CD8-positive, alpha-beta memory T cell (primary cell): ENCODE measurements at places on chromosomes 7 and 10. TPM values are rescaled to one million over a fixed set of nuclear protein-coding genes. Genes with fewer than 3 reads are reported as not detected.
A peak's percentile ranks its signal among the peaks of the same experiment; 100 is the strongest.

The FAM24A gene
- total RNA-seq = not detected

The CHPF2 gene
- 37.0 TPM for total RNA-seq

GRCh38 chr10:77896058-77896457, 30.5 kb downstream of the DLG5 start:
- DNase-seq = no peak

GRCh38 chr7:11217848-11218565, 244.3 kb downstream of the PHF14 start:
- no peak for DNase-seq

DNA sequence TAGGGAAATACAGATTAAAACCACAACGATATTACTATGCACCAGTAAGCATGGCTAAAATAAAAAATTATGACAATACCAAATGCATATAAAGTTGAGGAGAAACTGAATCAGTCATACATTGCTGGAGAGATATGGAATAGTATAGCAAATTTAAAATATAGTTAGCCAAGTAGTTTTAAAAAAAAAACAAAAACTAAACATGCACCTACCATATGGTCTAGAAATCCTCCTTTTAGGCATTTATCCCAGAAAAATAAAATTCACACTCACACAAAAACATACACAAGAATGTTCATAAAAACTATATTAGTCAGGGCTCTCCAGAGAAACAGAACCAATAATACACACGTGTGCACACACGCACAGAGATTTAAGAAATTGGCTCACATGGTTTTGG, 175.8 kb downstream of the IPMK start:
- no peak for DNase-seq

DNA sequence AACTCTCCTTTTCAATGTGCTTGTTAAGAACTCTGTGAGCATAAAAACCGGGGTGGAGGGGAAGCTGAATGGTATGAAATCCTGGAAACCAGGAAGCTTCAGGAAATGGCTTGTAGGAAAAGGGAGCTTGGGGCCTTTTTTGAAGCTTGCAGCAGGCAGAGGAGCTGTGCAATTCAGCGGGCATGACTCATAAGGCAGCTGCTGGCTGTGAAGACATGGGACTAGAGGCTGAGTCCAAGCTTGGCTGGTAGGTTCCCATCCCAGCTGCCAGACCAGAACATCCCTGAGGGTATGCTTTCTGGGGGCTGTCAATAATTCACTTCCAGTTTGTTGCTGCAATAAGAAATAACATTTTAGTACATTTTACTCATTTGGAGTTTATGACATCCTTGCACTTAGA, 36.8 kb upstream of the CDC14C start:
- no peak for DNase-seq

DNA sequence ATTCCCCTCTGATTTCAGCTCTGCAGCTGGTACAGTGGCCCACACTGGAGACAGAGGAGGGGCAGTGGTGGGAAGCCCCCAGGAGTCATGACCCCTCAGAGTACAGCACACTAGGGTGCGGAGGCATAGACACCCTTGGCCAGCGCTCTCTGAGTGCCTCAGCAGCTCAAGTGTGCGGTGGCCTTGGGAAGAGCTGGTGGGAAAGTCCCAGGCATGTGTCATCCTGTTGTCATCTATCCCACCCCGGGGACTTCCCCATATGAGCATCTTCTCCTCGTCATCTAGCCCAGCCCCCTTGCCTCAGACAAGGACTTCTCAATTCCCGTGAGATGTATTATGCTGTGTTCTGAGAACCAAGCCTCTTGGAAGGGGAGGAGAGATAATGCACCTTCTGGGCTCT, 15.6 kb upstream of the PPIF start:
- peak; percentile 54 for DNase-seq

GRCh38 chr10:100836891-100837290, 75.9 kb upstream of the SLF2 start:
- no peak for DNase-seq
